ENCODE measurements at places on chromosomes 12 and 14.

GRCh38 chr12:42039176-42039575 is 105.5 kb downstream of the GXYLT1 start:
- no peak for DNase-seq

DNA sequence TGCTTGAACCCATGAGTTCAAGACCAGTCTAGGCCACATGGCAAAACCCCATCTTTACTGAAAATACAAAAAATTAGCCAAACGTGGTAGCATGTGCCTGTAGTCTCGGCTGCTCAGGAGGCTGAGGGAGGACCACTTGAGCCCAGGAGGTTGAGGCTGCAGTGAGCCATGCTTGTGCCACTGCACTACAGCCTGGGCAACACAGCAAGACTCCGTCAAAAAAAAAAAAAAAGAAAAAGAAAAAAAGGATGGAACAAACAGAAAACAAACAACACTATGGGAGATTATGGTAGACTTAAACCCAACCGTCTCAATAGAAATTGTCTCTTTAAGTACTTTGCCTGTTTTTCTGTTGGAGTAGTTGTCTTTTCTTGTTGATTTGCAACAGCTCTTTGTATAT is 36.4 kb downstream of the PYM1 start:
- DNase-seq: no peak

GRCh38 chr14:101407328-101407727 is 154.0 kb upstream of the DIO3 start:
- no peak for DNase-seq

DNA sequence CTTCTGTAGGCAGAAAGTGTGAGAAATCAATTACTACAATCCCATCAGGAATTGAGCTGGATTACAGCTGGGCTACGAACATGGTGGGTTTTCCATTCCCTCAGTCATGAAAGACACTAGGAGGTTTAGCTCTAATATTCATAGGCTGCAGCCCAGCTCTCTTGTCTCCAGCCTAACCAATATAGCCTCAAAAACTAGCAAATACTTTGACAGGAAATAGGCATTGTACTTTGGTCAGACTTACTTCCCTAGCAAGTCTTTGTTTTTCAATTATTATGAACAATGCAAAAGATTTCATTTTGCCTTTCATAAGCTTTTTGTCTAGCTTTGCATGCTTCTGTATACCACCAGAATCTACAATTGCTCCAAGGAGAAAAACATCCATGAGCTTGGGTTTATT is 296.2 kb downstream of the GPHN start:
- DNase-seq: no peak

DNA sequence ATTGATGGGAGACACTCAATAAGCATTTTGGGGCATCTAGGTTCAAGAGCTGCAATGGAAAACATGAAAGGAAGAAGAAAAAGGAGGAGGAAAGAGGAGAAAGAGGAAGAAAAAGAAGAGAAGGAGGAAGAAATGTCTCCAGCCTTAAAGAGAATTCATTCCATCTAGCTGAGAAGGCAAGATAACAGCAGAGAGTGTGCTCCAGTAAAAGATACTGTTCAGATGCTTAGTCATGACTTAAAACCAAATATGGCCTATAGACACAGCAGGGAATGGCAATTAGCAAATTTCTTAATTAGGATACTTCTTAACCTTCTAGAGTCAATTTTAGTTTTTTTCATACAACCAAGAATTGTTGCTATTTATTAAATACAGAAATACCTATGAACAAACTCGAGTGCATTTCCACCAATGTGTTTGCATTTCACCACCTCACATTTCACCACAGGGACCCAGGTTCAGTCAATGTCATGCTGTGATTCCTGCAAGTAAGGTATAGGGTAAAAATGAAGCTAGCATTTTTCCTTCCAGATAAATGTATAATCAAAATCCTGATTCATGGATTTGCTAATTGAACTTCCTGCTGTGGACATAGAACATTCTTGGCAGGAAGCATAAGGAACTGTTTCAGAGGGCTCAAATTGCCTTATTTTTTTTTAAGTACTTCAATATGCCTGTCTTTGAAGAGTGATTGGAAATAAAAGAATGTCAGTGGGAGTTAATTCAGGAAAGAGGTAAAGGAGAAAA is 177.8 kb downstream of the RPS29 start:
- no peak for DNase-seq

DNA sequence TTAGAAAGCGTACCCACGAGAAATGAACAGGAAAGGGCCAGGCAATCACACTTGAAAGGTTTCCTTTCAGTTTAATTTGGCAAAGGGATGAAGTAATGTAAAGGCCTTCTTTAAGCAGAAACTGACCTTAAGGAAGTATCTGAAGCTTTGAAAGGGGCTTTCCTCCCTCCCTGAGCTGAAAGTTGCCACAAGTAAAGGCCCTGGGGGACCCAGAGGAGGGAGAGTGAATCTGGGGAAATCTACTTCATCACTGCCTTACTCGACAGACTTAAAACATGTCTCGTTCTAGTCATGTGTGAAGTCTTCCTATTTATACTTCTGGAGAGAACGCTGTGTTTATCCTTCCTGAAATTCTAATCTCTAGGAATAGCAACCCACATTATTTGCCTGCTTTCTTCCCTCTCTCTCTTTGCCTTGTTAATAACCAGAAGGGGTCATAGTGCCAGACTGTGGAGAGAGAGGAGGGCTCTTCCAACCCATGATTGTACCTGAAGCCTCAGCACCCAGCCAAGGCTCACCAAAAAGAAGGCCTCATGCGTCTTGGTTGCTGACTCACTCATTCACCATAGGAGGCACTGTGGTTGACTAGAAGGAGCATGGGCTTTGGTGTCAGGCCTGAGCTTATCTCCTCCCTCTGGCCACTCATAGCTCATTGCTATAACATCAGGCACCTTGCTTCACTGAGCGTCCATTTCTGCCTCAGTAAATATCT is 10.2 kb upstream of the GPX2 start:
- no peak for DNase-seq

DNA sequence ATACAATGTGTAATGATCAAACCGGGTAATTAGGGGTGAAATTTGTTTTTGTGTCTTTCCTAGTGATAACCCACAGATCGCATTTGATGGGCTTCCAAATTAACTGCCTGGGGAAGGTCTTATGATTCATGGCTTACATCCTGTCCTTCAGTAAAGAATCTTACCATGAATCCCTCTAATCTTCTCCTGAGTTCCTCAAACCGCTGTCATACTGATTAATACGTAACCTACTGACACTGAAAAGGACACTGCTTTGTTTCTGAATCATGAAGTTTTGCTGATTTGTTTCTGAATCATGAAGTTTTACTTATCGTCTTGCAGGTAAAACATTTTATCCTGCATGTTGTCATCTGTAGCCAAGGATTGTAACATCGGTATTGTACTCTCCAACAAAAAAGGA is 52.0 kb upstream of the CRY1 start:
- no peak for DNase-seq

DNA sequence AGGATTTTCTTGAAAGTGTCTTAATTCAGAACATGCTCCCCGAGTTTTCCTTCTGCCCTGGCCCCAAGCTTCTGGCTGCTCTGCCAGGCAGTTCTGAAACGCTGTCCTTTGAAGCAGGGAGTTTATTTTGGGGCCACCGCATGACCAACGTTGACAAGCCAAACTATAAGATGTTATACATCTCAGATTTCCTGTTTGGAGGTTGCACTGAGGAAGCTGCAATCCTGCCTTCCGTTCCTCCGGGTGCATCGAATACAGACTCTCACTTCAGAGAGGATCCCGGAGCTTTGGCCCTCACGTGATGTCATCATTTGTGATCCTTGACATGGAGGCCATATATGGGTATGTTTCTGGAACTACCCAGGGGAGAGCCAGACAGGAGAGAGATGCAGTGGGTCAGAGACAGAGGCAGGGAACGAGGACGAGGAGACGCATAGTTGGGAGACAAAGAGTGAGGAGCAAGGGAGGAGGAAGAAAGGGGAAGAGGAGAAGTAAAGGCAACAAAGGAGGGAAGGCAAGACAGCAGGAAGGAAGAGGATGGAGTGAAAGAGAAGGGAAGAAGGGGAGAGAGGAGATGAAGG is at the start of gene ASB2:
TSS of gene ASB2 (minus strand) at position 94 of the 581 bp plus-strand sequence. CDS start 12,031 bp downstream, outside the sequence.
- DNase-seq: no peak

DNA sequence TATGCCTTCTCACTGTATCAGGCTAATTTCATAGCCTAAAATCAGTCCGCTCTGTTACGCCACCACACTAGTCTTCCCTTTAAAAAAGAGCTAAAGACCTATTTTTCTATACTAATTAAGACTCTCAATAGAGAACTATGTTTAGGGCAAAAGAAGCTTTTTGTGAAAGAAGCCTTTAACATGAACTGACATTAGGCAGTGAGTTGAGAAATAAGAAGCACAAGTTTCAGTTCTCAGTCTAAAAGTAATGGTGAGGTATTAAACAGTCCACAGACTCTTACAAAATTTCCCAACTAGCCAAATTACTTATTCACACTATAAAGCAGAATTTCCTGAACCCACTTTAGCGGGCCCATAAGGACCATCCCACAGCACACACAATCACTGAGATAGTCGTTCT is 93.7 kb downstream of the SOX5 start:
- no peak for DNase-seq

DNA sequence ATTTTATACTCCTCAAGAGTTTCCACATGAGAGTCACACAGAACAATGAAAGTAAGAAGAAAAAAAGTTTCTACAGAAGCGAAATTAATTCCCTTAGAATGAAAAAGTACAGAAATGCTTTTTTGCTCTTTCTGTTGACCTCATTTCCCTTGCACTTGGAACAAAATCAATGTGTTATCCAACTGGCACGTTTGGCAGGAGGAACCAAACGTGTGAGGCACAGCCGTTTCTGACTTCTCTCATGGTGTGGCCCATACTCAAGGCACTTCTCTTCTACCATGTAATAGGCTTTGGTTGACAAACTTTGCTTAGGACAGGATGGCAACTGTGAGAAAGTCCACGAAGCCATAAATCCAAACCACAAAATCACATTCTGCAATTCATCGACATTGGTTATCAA is 297.0 kb downstream of the FUT8 start:
- no peak for DNase-seq

- no peak for DNase-seq
Observed at GRCh38 chr14:39474416-39474911, 42.2 kb upstream of the FBXO33 start.

- no peak for DNase-seq
Observed at GRCh38 chr14:24699052-24699451, 65.1 kb upstream of the GZMB start.

DNA sequence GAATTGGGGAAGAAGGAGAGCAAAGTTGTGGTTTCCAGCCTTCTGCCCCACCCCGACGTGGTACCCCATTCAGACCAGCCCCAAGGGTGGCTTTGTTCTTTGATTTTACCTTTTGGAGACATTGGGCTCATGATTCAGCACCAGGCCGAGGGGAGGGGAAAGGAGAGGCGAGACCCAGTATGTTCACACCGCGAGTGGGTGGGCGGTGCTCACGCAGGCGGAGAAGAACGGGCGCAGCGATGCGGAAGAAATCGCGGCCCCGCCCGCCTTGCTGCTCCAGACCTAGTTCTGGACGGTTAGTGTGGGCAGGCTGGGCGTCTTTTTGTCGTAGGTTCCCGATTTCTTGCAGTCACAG is 963 bp downstream of the ATL1 start:
- DNase-seq: peak; percentile 74

DNA sequence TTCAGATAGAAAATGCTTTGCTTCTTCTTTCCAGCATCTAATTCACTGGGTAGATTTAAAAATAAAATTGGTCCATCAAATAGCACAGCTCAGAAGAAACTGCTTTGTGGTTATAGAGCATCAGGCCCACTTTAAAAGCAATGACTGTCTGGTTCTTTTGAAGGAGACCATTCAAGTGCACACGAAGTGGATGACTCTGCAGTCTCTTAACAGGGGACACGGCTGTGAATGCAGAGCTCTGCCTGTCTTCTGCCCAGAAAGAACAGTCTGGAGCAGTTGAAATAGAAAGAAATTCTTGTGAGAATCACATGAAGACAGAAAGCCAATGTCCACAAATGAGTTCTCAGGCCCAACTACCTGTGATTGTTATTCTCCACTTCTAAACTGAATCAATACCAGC is 138.7 kb upstream of the PLEKHA5 start:
- DNase-seq: no peak

GRCh38 chr12:2160043-2160442 is 107.3 kb downstream of the CACNA1C start:
- no peak for DNase-seq

DNA sequence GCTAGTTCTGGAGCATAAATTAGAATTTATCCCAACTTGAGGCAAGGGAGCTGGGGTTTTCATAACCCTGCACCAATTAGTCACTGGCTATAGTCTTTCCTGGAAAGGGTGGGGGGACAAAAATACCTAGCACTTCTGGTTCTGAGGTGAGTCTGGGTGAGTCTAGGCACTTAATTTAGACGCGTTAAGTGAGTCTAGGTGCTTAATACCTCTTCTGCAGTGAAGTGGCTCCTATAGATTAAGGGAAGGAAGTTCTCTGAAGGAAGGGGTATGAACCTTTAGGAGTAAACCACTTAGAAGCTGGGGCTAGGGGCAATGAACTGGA is 251.7 kb downstream of the EFCAB11 start:
- DNase-seq: no peak

DNA sequence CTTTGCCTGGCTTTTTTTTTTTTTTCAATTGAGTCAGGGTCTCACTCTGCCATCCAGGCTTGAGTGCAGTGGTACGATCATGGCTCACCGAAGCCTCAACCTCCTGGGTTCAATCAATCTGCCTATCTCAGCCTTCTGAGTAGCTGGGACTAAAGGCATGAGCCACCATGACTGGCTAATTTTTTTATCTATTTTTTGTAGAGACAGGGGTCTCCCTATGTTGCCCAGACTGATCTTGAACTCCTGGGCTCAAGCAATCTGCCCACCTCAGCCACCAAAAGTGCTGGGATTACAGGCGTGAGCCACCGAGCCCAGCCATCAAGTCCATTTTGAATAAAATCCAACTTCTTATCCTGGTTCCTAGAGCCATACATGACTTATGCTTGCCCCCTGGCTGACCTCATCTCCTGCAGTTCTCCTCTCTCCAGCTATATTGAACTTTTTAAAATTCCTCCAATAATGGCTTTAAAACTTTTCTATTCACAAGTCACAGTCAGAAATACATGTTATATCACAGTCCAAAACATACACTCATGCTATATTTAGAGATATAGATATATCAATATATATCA is 10.4 kb upstream of the RND1 start:
- no peak for DNase-seq

- DNase-seq: no peak
Observed at GRCh38 chr14:96170961-96171592, 33.6 kb upstream of the BDKRB2 start.

GRCh38 chr14:92437729-92438285 is 75.8 kb upstream of the RIN3 start:
- no peak for DNase-seq
